ENCODE measurements at places on chromosomes 3 and 15.

GRCh38 chr15:59694779-59695178, 5.7 kb upstream of the BNIP2 start:
- DNase-seq: no peak

GRCh38 chr3:122952520-122952919, 75.0 kb downstream of the SEMA5B start:
- DNase-seq: no peak

- DNase-seq: no peak
Observed at GRCh38 chr3:48157202-48157840, 30.9 kb downstream of the CDC25A start.

DNA sequence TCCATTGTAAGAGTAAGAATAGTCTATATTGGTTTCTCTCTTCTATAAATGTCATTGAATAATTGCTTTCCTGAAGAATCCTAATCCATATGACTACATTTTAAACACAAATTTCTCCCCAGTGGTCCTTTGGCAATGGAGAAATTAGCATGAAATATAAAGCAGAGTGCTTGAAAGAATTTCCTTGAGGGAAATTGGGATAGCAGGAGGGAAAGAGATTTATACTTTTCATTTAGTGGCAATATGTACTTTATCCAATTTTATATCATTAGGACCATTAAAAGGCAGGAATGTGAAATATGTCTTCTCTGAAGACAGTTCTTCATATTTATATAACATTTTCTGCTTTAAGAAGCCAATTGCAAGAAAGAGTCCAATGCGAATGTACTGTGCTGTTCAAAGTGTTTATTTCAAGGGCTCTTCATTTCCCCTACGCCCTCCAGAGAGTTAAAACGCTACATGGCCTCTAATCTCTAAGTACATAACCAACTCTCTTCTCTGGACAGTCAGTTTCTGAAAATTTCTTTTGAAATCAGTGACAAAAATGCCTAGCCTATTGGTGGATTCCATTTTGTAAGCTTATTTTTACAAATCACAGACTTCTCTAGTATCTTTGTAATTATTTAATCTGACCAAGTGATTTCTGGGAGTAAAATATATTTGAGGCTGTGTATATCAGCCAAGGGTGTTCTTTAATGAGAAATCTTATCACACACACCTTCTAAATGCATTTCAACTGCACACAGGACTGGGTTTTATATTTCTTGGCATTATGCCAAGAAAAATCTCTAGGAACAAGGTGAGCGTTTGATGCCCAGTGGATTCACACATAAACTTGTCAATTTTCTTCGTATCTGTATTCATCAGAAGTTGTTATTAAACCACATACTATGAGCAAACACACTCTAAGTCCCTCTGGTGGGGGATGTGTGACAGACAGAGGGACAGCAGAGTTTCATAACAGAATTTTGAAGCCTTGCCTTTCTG, 51.2 kb downstream of the KCNAB1 start:
- DNase-seq: no peak

DNA sequence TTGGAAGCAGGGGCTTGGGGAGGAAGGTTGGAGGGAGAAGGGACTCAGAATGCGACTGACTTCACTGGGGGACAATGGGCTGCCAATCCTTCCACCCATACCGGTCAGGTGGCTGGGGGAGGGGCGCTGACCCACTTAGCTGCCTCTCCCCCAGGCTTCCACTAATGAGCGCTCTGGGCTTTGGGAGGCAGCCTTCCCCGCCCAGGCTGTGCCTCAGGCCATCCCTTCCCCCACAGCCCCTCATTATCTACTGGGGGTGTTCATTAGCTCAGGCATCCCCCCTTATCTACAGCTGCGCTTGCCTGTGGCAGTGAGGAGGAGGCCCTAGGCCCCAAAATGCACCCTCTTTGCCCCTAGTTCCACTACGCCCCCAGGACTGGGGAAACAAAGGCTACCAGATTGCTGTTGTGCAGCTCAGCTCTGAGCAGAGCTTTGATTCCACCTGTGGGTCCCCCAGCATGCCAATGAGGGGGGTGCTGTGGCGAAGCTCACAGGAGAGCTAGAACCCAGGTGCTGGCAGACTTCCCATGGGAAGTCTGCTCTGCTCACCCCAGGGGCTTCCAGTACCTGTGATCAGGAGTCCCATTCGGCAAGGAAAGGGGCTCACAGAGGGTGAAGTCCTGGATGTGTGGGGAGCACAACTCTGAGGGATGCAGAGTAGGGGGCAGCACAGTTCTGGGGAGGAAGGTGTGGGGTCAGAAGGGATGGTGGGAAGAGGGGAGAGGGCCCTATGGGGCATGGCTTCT, 29.4 kb upstream of the SEMA3F start:
- DNase-seq: no peak

DNA sequence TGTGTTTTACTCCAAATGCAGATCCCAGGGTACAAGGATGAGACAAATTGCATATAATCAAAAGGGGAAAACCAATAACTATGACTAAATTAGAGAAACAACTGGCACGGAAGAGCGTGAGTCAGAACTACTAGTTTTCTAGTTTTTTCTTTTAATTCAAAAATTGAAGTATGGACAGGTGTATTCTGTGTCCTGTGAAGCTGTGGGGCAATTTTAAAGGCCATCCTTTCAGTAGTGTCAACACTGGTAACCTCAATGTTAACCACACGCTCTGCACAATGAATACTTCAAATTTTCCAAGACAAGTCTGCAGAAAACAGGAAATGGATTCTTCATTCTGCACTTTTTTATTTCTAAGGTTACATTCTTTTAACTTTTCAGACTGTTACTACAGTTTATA, 32.5 kb upstream of the GOLGA8A start:
- DNase-seq: no peak

DNA sequence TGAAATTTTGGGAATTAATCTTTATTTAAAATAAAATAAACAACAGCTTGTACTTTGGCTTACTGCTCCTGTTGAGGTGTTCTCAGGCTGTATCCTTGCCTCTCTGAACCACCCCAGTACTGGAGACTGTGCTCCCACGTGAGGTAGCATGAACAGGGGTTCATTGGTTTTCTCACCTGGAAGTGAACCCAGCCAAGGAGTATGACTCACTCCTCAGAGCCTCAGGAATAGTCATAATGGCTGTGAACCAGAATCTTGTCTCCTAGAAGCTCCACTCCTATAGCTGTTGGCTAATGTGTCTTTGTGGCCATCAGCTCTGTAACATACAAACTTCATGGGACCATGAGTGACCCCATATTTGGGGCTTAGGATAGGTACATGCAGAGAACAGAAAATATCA, 122.5 kb upstream of the ST8SIA2 start:
- DNase-seq: no peak

- DNase-seq: no peak
Observed at GRCh38 chr15:47383102-47383501, 334.2 kb upstream of the SEMA6D start.

GRCh38 chr3:64514889-64515288, 172.9 kb downstream of the ADAMTS9 start:
- no peak for DNase-seq

- DNase-seq: no peak
Observed at GRCh38 chr3:159854500-159855124, 134.0 kb upstream of the IL12A start.

GRCh38 chr3:160927620-160928019, 171.6 kb downstream of the PPM1L start:
- DNase-seq: no peak

DNA sequence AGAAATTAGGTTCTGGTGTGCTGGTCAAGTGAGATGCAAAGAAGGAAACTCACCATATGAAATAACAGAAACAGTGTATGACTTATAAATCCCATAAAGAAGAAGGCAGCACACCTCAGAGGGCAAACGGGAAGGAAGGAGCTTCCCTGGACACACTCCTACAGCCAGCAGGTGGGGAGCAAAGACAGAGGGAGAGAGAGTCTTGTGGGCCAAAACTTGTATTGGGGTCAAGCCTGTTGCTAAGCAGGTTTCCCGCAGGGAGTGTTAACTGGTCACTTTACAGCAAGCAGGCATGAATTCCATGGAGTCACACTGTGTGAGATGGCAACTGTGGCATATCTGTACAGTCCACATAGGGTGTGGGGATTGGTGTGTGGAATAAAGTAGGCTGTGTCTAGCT, 222.9 kb upstream of the NDN start:
- DNase-seq: no peak

DNA sequence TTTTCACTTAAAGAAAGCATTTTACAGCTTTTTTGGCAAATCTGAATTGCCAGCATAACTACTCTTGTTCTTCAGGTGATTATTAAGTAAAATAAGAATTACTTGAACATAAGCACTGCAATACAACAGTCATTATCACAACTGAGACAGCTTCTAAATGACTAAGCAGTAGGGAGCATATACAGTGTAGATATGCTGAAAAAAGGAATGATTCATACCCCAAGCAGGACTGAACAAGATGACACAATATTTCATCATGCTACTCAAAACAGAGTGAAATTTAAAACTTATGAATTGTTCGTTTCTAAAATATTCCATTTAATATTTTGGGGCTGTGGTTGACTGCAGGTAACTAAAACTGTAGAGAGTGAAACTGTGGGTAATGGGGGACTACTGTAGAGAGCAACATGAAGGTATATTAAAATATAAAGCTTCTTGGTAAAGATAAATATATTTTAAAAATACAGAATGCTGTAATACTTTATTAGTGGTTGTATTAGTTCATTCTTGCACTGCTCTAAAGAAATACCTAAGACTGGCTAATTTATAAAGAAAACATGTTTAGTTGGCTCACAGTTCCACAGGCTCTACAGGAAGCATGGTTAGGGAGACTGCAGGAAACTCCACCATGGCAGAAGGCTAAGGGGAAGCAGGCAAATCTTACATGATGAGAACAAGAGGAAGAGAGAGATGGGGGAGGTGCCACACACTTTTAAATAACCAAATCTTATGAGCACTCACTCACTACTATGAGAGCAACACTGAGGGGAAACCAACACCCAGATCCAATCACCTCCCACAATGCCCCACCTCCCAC, 84.8 kb downstream of the DCLK3 start:
- no peak for DNase-seq

GRCh38 chr15:24835301-24835700, 119.5 kb upstream of the SNRPN start:
- DNase-seq: no peak

DNA sequence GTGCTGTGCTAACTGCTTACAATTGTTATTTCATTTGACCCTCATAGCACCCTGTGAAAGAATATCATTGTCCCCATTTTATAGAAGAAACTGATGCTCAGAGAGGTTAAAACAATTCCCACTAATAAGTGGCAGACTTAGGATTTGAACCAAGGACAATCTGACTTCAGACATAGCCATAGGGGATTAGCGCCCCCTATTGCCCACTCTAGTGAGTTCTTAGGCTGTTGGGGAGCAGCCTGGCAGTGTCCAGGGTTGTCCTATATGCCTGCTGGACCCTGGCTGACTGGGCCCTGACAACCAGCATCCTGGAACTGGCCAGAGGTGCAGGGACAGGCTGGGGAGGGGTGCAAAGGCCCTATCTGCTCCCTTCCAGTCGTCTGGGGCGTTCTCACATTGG, 15.4 kb downstream of the DPH3 start:
- no peak for DNase-seq

GRCh38 chr3:169945313-169945712, 21.3 kb upstream of the SEC62 start:
- DNase-seq: no peak

DNA sequence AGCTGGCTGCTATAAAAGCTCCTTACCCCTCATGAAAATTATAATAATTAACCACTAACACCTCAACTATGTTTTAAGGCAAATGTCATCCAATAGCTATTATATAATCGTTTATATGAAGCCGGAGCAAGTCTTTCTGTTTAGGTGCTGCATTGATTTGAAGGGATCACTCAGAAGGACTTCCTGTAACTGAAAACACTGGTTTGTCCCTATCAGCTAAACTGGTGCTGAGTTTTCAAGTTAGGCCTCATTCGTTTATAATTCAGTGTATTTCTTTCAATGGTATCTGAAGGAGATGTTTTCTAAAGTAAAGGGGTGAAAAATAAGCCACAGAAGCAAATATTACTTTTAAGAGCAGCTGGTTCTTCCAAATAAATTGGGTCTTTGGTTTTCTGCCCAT, 14.2 kb downstream of the MEIS2 start:
- DNase-seq: no peak

- DNase-seq: no peak
Observed at GRCh38 chr3:67614195-67614594, 40.2 kb downstream of the SUCLG2 start.

GRCh38 chr3:152213203-152213602, 55.5 kb upstream of the MBNL1 start:
- no peak for DNase-seq

- DNase-seq: no peak
Observed at GRCh38 chr3:45218578-45219390, 7.3 kb downstream of the TMEM158 start.

- DNase-seq: no peak
Observed at GRCh38 chr3:140081887-140082286, 146.9 kb downstream of the CLSTN2 start.

DNA sequence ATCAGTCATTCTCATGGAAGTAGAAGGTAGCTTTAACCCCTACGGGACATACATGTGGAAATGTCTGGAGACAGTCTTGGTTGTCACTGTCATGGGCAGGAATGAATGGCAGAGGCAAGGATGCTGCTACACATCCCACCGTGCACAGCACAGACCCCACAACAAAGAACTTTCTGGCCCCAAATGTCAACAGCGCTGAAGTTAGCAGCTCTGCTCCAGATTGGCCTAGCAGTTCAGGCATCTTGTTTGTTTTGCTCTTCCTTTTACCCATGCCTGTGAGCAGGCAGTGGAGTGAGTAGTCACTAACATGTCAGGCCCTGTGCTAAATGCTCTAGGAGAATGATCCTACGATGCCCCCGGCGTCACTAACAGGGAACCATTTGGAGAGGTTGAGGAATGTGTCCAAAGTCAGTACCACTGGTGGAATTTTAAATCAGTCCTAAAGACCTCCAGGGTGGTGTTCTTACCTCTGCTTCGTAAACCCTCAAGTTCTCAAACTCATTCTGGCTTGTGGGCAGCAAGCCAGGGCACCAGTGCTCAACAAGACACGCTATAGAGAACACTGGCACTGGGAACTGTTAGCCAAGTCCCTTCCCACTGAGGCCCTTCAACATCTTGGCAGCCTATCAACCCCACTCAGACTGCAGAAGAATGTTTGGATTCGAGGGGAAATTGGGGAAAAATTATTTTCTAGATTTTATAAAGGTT, 142.2 kb downstream of the FOXP1 start:
- no peak for DNase-seq

DNA sequence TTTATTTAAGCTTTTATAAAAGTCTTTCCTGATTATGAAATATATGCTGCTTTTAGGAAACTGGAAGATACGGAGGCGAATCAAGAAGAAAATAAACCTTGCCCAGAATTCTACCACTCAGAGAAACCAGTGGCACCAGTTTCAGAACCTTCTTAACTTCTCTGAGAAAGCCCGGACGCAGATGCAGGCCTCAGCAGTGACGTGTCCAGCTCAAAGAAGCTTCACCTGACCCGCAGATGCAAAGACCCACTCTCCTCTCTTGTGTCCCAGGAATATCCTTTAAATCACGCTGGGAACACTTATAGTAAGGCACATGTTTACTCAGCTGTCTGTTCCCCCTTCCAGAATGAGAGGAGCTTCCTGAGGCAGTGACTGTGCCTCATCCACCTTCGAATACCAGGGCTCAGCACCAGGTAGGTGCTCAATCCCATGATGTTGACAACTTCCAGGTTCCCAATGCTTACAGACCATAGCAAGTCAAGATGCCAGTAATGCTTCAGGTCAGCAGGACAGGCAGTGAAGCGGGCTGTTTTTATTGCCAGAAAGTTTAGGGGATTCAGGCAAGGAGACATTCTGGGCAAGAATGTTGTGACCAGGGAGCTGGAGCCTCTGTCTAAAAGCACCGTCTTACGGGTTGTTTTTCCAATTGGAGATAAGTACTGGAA, 39.9 kb upstream of the LDHAL6B start:
- no peak for DNase-seq

Measured in stimulated activated CD4-positive, alpha-beta T cell treated with anti-CD3 and anti-CD28 coated beads, Interleukin-1b, Interleukin-23, amount 100 ng/mL, for 4 hours (primary cell).